ENCODE measurements at places on chromosomes 3 and 15.

- DNase-seq, result no peak
These were observed 144.4 kb downstream of the KCNAB1 start for GRCh38 chr3:156264771-156265170.

- no peak for DNase-seq
These were observed 24.3 kb downstream of the H1-8 start for GRCh38 chr3:129567176-129567705.

GRCh38 chr3:196336319-196337145, 1.7 kb downstream of the TM4SF19 start:
- no peak for DNase-seq

DNA sequence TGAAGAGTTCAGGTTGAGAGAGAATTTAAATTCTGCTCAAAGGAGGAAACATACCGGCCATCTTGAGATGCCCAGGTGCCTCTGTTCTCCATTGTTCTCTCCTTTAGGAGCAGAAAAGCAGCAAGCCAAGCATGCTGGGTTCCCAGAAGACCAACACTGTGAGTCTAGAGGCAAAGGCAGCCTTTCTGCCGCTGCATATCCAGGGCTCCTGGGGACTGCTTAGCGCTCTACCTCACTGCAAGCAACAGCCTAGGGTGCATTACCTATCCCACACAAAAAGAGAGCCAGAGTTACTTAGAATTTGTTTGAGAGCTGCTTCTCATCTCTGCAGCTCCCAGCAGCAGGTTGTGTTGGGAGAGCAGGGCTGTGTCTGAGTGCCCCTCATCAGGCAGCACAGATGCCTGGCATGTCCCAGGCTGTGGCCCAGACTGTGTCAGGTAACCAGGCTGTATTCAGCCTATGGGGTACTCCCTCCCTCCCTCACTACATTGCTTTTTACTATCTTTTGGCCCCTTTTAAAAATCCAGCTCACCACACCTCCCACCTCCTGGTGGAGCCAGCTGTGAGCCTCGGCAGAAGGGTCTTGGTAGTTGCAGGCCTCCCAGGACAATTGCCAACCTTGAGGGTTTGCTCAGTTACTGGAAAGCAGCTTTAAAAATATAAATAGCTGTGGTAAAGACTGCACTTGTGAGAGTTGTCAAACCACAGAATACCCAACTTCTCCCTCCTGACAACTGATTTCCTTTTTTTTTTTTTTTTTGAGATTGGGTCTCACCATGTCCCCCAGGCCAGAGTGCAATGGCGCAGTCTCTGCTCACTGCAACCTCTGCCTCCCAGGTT, 30.2 kb downstream of the BCL2L10 start:
- DNase-seq, result no peak

DNA sequence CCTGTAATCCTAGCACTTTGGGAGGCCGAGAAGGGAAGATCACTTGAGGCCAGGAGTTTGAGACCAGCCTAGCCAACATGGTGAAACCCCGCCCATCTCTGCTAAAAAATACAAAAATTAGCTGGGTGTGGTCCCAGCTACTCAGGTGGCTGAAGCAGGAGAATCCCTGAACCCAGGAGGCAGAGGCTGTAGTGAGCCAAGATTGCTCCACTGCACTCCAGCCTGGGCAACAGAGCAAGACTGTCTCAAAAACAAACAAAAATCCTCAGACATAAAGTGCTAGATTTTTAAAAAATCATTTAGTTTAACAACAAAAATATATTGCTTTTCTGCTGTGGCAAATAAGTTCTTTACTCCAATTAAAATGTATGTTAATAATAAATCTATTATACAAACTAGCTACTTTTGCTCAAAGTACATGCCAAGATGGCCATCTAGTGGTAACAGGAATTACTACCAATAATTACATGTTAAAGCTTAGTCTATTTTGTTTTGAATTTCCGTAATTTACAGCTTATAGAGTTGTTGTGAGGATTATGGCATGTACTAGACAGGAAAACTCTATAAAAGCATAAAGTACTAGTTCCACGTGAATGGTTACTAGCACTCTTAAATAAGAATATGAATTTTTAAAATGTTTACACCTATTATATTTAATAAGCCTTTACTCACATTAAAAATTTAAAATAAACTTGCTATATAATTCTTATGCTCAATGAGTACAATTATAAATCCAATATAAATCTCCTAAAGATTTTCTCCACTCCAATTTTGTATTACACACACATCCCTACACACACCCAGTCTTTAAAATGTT, 39.0 kb downstream of the GABPB1 start:
- no peak for DNase-seq

DNA sequence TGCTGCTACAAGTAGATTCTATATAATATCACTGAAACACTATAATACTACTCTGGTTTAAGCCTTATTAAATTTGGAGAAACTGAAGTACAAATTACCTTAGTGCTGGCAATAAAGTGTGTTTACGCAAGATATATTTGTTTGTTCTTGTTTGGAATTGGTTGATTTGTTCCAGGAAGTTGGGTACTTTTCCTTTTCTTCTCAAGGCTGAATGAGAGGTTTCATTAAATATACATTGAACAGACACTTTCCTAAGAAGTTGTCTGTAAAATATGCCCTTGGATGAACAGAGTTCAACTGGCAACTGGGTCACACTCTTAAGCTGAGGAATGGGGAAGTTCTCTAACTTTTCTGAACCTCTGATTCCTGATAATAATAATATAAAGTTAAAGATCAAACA, 542.1 kb upstream of the NAALADL2 start:
- no peak for DNase-seq

DNA sequence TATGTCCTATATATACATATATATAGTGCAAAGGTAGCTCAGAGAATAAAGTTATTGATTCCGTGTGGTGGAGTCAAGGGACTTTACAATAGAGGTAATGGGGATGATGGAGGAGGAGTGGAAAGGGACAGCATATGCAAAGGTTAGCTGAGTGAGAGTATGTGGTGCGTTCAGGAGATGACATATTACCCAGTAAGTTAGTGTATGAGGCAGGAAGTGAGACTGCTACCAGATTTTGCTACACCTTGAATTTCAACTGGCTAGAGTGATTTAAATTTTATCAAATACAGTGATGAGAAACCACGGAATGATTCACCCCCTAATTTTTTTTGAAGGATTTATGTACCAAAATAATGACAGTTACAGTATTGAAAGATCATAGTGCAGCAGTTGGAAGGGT, 2.8 kb downstream of the ACTL6A start:
- no peak for DNase-seq

- no peak for DNase-seq
These were observed 9.6 kb downstream of the PLA2G4F start for GRCh38 chr15:42146551-42147430.

DNA sequence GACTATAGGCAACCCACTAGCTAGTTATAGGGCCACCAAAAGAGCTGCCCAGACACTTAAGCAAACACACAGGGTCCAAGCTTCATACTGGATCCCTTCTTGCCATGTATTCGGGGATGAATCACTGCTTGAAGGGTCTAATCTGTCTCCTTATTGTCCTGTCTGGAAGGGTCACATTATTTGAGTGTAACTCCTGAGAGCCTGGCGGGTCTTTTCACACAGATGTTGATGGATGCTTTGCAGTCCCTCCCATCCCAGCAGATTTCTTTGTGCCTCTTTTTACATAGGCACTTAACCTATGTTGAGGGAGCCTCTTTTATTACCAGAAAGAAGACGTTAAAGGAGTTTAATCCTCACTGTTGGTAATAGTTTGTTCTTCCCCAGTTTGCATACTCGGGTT, 56.6 kb downstream of the BBX start:
- no peak for DNase-seq

DNA sequence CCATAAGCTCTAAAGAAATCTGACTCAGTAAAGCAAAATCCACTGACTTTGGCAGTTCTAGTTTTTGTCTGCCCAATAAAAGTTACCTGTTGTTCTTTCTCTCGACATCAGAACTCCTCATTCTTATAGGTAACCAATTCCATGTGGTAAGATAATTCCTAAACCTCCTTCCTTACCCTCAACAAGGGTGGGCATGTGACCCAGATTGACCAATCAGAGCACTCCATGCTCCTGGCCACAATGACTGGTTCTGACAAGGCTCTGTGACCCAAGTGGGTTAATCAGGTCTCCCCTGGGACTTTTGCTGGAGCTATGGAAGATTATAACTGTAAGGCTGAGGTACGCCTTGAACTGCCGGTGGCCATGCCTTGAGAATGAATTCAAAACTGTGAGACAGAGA, 31.7 kb downstream of the LINS1 start:
- no peak for DNase-seq

DNA sequence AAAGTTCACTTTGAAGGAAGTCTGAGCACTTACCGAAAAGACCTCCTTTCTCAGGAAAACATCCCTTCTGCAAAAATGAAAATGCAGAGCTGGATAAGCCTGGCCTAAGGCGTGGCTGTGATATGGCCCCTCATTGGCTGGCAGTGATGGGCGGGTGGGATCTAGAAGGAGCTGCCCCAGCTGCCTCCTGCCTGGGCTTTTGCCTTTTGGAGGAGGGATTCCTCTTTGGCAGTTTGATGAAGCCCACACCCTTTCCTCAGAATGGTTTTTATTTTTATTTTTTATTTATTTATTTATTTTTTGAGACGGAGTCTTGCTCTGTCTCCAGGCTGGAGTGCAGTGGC, 4.0 kb upstream of the DZIP1L start:
- DNase-seq, result no peak

GRCh38 chr3:87313641-87314040, 37.3 kb upstream of the POU1F1 start:
- DNase-seq, result no peak

DNA sequence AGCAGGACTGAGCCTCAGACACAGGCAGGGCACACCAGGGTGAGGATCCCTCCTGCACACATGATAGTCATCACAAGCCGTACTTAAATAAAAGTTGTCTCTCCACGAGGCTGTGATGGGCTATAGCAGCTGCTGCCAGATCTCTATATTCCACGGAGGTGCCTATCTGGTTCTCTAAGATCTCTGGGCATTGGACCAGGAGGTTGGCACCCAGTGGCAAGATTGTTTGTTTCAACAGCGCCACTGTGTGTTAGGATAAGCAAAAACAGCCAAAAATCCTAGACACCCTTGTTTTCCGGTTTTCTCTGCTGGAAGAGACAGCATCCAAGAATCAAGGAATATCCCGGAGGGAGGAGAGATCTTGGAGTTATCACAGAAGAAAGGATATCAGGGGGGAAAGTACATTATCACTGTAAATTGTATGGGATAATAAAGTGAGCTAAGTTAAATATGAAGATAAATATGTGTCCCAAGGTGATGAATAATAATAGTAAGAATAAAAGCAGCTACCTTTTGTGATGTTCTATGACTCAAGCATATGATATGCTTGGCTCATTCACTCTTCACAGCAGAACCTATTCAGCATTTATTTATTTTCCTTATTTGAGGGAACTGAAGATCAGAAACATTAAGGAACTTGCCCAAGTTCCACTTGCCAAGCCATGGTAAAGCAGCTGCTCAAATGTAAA, 90.6 kb upstream of the AKAP13 start:
- no peak for DNase-seq

- DNase-seq, result no peak
These were observed 18.4 kb downstream of the ACKR2 start for GRCh38 chr3:42827654-42828053.
